ENCODE measurements at places on chromosomes 1 and 21.
A peak's percentile ranks its signal among the peaks of the same experiment; 100 is the strongest.

DNA sequence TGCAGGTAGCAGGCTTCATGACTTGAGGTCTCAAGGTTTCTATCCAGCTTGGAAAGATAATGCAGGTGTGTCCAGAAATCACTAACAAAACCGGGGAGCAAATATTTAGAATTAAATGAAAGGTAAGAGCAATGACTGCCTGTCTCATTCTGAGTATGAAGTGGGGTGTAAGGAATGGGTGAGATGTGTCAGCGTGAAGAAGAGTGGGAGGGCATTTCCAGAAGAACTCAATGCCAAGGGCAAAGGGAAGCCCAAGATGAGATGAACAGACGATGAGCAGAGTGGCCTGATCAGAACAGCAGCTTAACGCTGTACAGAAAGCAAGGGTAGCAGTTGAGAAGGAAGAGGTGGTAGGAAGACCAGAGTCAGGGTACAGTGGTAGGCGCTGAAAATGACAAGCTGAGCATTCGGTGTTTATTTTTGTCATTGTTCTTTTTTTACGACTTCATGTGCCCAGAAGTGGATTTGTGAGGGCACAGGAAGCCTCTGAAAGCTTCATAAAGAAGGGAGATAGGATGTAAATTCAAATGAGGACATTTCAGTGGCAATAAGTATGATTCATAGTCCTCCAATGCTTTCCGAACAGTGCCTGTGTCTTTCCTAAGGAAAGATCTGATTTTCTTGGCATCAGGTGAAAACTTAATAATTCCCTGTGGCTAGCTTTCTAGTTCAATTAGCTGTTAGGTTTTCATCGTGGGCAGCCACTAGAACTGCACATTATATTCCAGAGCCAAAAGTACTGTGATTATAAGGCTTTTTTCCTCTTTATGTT is 190.5 kb downstream of the APP start:
- DNase-seq = no peak

DNA sequence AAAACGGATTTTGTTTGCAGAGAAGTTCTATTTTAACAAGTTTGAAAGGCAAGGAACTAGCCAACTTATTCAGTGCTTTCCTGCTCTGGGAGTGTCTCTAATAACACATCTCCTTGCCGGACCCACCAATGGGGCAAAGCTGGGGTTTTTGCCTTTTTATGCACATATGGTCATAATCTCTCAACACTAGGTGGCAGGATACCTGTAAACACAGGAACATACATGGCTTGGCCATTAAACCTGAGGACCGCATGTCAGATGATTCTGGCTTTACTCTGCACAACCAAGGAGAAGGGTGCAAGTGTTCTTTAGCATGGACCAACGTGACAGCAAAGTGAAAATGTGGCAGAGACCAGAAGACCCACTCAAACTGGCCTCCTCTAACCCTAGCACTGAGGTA is 4.9 kb downstream of the TMEM9 start:
- DNase-seq = no peak

DNA sequence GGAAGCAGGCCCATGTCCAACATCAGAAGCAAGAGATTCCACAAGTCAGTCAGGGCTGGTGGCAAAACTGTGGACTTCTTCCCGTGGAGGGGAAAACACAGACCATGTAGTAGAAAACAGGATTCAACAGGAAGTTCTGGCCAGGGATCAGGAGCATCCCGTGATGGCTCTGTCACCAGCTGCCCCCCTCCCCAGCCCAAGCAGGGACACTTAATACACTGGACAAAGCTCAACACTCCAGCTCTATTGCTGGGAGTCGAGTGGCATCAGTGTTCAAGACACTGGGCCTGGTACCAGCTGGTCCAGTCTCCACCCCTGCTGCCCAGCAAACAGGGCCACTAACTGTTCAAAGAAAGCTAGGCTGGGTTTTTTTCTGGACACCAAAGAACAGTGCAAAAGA is 3.7 kb downstream of the SLC45A3 start:
- no peak for DNase-seq

DNA sequence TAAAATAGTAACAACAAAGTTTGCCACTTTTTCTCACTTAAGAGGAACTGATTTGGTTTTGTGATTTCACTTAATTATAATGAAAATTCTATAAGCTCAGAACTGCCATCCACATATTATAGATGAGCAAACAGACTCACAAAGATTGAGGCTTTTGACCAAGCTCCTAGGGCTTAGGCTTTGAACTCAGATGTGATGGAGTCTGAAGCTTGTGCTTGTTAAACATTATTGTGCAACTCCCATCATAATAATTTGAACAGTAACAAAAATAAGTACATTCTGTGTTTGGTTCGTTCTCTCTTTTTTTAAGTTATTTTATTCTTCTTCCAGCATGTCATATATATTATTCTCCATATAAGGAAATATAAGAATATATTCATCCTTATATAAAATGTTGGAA is 403.4 kb downstream of the PTPRC start:
- DNase-seq = no peak

DNA sequence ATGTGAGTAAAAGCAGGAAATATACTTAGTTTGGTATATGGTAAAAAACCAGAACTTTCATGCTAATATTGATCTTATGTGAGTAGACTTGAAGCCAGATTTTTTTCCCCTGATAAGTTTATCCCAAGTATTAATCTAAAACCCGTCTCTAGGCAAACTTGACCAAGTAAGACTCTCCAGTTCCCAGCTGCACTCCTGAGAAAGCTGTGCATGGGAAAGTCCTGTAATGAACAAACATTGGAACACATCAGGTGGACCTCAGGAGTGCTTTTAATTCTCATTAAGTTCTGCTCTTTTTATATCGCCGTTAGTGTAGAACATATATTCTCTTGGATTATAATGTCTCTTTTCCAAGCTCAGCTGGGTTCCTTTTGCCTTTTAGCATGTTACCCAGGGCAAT is 105.0 kb downstream of the CD247 start:
- no peak for DNase-seq

- DNase-seq = no peak
Observed at GRCh38 chr1:200426196-200426595, 16.4 kb upstream of the ZNF281 start.

GRCh38 chr1:100912019-100912418 is 16.1 kb downstream of the SLC30A7 start:
- DNase-seq = no peak

GRCh38 chr1:43042127-43042526 is 83.5 kb upstream of the SLC2A1 start:
- DNase-seq = no peak

DNA sequence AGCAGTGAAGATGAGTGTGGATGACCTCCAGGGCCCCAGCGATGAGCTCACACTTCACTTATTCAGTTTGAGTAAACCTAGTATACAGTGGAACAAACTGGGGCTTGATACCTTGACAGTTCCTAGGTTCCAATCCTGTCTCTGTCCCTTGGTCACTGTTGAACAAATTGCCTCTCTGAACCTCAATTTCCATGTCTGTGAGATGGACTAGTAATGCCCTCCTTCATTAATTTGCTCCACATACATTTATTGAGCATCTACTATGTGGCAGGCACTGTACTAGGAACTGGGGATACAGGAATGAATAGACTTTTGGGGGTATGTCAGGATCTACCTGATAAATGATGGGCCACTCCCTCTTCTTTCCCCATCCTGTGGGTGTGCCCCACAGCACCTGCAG is 57.3 kb downstream of the SDC3 start:
- DNase-seq = no peak

DNA sequence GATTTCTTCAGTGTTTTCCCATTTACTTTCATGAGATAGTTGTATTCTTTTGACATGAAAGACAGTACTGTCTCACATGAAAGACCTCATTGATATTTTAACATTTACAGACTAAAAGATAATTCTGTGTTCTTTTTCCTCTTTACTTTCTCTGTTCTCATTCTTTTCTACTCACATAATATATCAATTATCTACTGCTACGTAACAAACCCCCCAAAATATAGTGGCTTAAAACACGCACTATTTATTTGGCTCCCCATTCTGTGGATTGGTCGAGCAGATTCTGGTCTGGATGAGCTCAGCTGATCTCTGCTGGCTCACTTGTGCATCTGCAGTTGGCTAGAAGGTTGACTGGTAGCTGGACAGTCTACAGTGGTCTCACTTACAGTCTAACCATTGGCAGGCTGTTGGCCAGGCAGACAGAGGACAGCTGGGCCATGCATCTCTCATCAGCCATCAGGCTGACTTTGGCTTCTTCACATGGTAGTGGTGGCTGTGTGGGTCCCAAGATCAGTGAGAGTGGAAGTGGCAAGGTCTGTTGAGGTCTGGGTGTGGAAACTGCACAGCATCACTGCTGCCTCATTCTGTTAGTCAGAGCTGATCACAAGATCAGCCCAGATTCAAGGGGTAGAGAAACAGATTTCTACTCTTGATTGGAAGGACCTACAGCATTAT is 63.2 kb downstream of the MPZL1 start:
- DNase-seq = no peak

DNA sequence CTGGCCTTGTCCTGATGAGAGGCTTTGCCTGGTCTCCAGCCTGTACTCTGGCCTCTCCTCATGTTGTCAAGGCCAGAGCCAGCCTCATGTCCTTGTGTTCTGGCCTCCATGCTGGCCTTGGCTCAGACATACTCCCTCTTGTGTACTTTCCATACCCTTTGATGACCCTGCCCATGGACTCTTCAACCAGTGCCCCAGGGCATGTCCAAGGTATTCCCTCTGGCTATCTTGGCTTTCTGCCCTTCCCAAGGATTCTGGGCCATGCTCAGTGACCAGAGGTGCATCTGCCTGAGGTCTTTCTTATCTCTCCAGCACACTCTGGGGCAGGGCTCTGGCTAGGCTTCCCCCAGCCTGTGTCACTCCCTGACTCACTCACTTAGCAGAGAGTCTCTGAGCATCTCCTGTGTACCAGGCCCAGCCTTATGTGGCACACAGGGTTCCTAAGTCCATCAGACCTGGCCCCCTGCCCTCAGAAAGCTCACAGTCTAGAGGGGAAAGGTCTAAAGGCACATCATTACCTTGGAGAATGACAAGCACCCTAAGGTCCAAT is 141.4 kb upstream of the GRIK3 start:
- DNase-seq = no peak

DNA sequence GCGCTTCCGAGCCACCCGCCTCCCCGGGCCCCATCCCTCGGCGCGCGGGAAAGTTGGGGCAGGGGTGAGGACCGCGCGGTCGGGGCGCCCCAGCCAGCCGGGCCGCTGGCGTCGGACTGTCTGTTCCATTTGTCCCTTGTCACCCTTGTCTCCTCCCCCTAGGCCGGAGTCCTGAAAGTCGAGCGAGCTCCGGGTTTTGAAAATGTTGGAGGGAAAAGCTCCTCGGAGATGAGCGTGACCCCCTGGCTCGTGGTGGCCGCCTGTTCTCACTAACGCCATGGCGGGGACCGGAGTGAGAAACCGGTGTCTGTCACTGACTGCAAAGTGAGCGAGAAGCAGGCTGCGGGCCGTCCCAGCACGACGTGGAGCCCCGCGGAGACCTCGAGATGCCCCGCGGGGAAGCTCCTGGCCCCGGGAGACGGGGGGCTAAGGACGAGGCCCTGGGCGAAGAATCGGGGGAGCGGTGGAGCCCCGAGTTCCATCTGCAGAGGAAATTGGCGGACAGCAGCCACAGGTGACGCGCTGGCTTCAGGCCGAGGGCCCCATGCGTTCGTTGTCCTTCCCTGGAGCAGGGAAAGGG is 491 bp downstream of the PER3 start:
- peak; percentile 66 for DNase-seq

DNA sequence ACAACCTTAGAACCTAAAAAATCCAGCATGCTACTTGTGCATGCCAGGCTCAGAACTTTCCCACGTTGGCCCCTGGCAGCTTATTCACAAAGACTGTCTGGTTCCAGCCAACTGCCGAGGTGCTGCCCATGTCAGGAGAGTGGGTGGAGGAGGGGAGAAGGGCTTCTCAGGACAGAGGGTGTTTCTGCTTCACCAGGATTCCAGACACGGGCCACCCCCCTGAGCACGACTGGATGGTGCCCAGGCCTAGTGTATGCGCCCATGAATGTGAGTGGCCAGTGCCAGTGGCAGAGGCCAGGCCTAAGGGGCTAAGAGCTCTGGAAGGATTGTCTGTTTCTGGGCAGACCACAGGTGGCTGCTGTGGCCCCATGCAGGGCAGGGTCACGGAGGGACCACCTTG is 148.2 kb upstream of the COL6A1 start:
- DNase-seq = no peak

- no peak for DNase-seq
Observed at GRCh38 chr1:24796524-24796923, 51.3 kb downstream of the CLIC4 start.

GRCh38 chr1:45846931-45847330 is 43.5 kb downstream of the MAST2 start:
- no peak for DNase-seq

DNA sequence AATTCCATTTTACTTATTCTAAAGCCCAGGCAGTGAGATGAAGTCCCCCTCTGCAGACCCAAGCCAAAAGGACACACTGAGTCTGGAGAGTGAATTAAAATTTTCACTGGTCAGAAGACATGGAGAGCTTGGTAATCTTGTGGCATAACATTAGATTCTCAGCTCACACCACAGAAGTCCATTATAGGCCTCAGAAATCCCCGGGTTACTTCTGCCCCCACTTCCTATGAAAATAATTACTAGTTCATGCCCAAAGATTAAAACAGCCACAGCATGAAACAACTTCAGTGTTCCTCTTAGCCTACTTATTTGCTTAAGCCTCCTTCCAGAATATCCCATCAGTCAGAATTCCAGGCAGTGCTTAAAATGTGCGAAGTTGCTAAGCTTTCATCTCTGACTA is 123.3 kb downstream of the ZC3H11B start:
- no peak for DNase-seq

GRCh38 chr1:161172776-161173376 is 4.4 kb downstream of the B4GALT3 start:
- DNase-seq = no peak

GRCh38 chr1:8134546-8135235 is 108.6 kb upstream of the ERRFI1 start:
- no peak for DNase-seq

- DNase-seq = no peak
Observed at GRCh38 chr1:108089477-108089876, 110.7 kb downstream of the SLC25A24 start.

DNA sequence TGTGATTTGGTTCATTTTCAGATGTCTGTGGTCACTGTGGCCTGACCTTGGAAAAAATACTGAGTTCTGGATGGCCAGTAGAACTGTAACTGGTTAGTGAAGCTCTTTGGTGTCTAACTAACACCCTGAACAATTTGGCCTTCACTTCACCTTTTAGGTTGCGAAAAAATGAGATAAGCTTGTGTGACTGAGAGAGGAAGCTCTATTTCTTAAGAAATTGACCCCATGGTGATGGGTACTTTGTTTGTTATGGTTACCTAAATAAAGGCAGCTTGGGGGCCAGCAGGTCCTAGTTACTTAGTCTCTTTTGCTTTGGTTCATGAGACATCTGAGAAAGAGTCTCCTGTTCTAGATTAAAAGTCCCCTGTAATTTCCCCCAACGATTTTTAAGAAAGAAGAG is 181.6 kb downstream of the ZNF326 start:
- no peak for DNase-seq

DNA sequence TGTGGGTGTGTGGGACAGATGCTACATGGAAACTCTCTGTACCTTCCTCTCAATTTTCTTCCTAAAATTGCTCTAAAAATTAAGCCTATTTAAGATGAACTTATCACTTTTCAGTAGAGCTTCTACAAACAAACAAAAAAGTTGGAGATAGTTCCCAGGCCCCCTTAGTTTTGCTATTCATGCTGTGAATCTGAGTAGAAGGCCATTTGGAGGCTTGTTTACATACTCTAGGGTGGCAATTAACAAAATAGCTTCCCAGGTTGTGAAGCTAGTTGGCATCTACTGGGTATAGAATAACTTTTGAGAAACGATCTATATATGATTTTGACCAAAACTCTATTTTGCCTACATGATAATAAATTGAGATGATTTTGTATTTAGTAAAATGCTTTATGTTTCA is 541.4 kb upstream of the B3GALT2 start:
- DNase-seq = no peak

GRCh38 chr1:108590957-108591356 is 31.1 kb downstream of the EEIG2 start:
- no peak for DNase-seq
